Stimulated activated memory B cell treated with anti-CD40 and anti-IgM and Interleukin-4, amounts not matched to agents 10 μg/mL and 1 μg/mL and 100 μg/mL, for 72 hours (primary cell): ENCODE measurements at places on chromosomes 13 and 19.
A peak's percentile ranks its signal among the peaks of the same experiment; 100 is the strongest.

GRCh38 chr19:2610637-2611482 lies 91.6 kb downstream of the GNG7 start:
- H3K27ac ChIP-seq: peak overlapping the region; percentile 80
- H3K4me3 ChIP-seq: peak overlapping the region; percentile 82
- peaks cover 7% of the 10 kb centered on the region for H3K36me3 ChIP-seq

GRCh38 chr13:62110079-62110478 lies 694.4 kb upstream of the PCDH20 start:
- H3K4me1 ChIP-seq: no peaks in the 10 kb centered on the region
- no peak overlapping the region for H3K27ac ChIP-seq
- no peak overlapping the region for H3K4me3 ChIP-seq
- no peaks in the 10 kb centered on the region for H3K36me3 ChIP-seq
- no peaks in the 10 kb centered on the region for H3K27me3 ChIP-seq
- no peak for ATAC-seq

DNA sequence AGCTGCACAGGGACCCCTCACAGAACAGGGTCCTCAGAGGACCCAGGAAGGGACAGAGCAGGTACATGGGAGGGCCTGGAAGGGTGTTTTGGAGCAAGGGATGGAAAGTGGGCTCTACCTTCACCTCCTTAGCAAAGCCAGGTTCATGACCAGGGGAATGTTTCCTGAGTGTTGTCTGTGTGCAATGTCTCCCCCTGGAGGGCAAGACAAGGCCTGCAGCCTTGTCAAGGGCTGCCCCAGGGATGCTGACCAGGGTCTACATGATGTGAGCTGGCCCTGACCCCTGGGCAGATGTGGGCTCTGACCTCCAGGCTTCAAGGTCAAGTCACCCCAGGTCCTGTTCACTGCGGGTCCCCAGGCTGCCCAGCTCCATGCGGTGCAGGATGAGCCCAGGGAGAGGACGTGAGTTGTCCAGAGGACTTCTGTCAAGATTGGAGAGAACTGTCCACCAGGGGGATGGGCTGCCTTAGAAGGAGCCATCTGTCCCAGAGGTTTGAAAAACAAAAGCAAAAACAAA lies 1.0 kb upstream of the CEACAM1 start:
- peak; percentile 88 for ATAC-seq
- H3K36me3 ChIP-seq: no peaks in the 10 kb centered on the region
- H3K4me1 ChIP-seq: peaks cover 33% of the 10 kb centered on the region
- no peaks in the 10 kb centered on the region for H3K27me3 ChIP-seq

DNA sequence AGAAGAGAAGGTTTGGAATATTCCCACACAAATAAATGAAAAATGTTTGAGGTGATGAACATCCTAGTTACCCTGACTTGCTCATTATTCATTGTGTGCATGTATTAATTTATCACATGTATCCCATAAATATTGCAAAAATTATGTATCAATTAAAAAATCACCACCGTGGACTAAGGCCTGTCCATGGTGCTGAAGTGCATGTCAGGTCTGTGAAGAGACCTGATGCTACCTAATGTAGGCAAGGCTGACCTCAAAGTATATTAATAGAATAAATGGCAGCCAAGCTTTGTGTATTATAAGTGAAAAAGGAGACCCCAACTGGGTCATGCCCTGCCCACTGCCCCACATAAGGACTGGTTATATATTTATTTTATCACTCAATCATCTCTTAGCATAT lies 34.4 kb upstream of the ZNF835 start:
- H3K27me3 ChIP-seq: no peaks in the 10 kb centered on the region
- no peak for ATAC-seq
- no peak overlapping the region for H3K4me3 ChIP-seq
- no peak overlapping the region for H3K27ac ChIP-seq
- no peaks in the 10 kb centered on the region for H3K4me1 ChIP-seq

GRCh38 chr13:46062185-46062584 lies 9.6 kb upstream of the ZC3H13 start:
- no peaks in the 10 kb centered on the region for H3K27me3 ChIP-seq
- H3K27ac ChIP-seq: no peak overlapping the region
- no peaks in the 10 kb centered on the region for H3K4me1 ChIP-seq
- H3K4me3 ChIP-seq: no peak overlapping the region

- no peaks in the 10 kb centered on the region for H3K4me1 ChIP-seq
- H3K27ac ChIP-seq: no peak overlapping the region
- H3K4me3 ChIP-seq: no peak overlapping the region
- ATAC-seq: no peak
Observed at GRCh38 chr19:2411709-2412108, 15.7 kb downstream of the TIMM13 start.

DNA sequence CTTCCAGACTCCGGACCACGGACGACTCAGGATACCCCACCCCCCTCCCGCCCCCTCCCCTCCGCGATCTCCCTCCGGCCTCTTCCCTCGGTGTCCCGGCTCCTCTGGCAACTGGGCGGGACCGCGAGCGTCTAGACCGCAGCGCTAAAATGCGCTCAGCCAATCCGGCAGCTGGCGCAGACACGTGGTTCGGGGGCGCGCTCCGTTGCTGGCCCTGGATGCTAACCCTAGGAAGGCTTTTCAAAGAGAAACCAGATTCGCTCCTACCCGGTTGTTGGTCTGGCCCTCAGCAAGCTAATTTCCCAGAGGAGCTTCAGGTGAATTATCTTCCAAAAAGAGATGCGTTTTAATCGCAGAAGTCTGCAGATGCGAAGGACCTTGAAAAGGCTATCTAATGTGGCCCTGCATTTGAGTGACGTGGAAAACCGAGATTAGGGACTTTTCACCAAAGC lies at the start of gene DZIP1:
DZIP1 (minus strand) TSS at position 106 of the 452 bp plus-strand sequence. CDS start 2,677 bp downstream, outside the sequence.
- H3K4me1 ChIP-seq: no peaks in the 10 kb centered on the region
- no peak within 1 kb of the TSS for H3K27ac ChIP-seq
- H3K27me3 ChIP-seq: peaks cover 44% of the 10 kb centered on the region
- no peaks in the 10 kb centered on the region for H3K36me3 ChIP-seq
- H3K4me3 ChIP-seq: peak within 1 kb of the TSS; percentile 73
- ATAC-seq: peak; percentile 31

DNA sequence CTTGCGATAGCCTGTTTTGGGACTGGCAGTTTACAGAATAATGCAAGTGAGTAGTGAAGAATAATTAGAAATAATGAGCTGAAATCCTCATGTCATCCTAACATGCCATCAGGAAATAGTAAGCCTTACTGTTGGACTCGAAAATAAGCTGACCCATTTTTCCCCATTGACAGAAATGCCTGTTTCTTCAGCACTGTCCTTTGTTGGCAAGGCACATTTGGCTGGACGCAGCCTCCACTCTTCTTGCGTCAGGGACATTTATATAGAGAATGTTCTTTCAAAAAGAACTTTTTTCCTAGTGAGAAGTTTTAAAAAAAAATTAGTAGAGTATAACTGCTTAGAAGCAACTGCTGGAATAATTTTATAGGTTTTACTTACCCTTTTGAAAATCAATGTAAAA lies 47.1 kb downstream of the ARHGAP35 start:
- no peak overlapping the region for H3K4me3 ChIP-seq
- H3K27me3 ChIP-seq: no peaks in the 10 kb centered on the region
- H3K4me1 ChIP-seq: peaks cover 40% of the 10 kb centered on the region
- ATAC-seq: no peak

- peak overlapping the region; percentile 85 for H3K27ac ChIP-seq
- peaks cover 38% of the 10 kb centered on the region for H3K36me3 ChIP-seq
- no peaks in the 10 kb centered on the region for H3K27me3 ChIP-seq
- peak overlapping the region; percentile 49 for H3K4me3 ChIP-seq
- H3K4me1 ChIP-seq: peaks cover 53% of the 10 kb centered on the region
Observed at GRCh38 chr19:55275851-55276719, 3.8 kb downstream of the HSPBP1 start.

GRCh38 chr13:74136084-74136658 lies 2.0 kb upstream of the KLF12 start:
- H3K4me1 ChIP-seq: peaks cover 13% of the 10 kb centered on the region
- ATAC-seq: no peak
- H3K36me3 ChIP-seq: no peaks in the 10 kb centered on the region
- H3K4me3 ChIP-seq: no peak overlapping the region
- no peak overlapping the region for H3K27ac ChIP-seq
- H3K27me3 ChIP-seq: no peaks in the 10 kb centered on the region

- H3K27ac ChIP-seq: no peak overlapping the region
- no peak for ATAC-seq
- H3K36me3 ChIP-seq: no peaks in the 10 kb centered on the region
- peaks cover 35% of the 10 kb centered on the region for H3K27me3 ChIP-seq
- no peak overlapping the region for H3K4me3 ChIP-seq
Observed at GRCh38 chr13:101649488-101650126, 197.1 kb downstream of the ITGBL1 start.

DNA sequence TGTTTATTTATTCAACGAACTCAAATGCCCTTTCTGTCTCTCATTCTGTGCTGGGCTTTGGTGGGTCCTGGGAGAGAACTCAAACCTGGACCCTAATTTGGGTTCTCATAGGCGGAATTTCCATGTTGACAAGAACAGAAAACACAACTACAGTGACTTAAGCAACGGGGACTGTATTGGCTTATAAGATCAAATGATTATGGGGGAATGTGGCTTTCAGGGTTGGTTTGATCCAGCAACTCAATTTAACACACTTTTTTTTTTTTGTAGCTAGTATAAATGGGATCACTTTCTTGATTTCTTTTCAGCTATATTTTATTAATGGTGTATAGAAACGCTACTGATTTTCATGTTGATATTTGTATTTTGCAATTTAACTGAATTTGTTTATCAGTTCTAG lies 9.9 kb downstream of the FCHO1 start:
- peaks cover 72% of the 10 kb centered on the region for H3K36me3 ChIP-seq
- H3K4me3 ChIP-seq: no peak overlapping the region
- H3K27ac ChIP-seq: peak overlapping the region; percentile 86
- no peak for ATAC-seq
- peaks cover 67% of the 10 kb centered on the region for H3K4me1 ChIP-seq
- no peaks in the 10 kb centered on the region for H3K27me3 ChIP-seq

DNA sequence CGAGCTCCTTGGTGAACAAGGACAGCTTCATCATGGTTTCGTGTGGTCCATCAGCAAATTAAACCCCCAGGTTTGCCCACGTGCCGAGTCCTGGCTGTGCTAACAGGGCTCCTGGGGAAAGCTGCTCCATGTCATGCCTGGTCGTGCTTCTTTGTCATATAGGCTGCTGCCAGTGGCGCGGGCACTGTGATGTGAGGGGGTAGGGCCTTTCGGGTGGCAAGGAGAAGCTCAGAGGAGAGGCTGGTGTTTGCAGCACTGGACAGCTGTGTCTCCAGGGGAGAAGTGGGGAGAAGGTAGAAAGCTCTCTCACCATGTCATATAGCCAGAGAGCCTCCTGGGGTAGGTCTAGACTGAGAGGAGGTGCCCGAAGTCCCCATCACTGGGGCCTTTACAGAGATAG lies 13.3 kb downstream of the VSTM2B start:
- no peaks in the 10 kb centered on the region for H3K4me1 ChIP-seq
- H3K36me3 ChIP-seq: no peaks in the 10 kb centered on the region
- H3K27ac ChIP-seq: no peak overlapping the region
- peaks cover 17% of the 10 kb centered on the region for H3K27me3 ChIP-seq
- ATAC-seq: no peak

- no peak overlapping the region for H3K27ac ChIP-seq
- no peaks in the 10 kb centered on the region for H3K36me3 ChIP-seq
- H3K4me3 ChIP-seq: no peak overlapping the region
- ATAC-seq: no peak
Observed at GRCh38 chr13:24664726-24665409, 15.3 kb upstream of the ATP12A start.

DNA sequence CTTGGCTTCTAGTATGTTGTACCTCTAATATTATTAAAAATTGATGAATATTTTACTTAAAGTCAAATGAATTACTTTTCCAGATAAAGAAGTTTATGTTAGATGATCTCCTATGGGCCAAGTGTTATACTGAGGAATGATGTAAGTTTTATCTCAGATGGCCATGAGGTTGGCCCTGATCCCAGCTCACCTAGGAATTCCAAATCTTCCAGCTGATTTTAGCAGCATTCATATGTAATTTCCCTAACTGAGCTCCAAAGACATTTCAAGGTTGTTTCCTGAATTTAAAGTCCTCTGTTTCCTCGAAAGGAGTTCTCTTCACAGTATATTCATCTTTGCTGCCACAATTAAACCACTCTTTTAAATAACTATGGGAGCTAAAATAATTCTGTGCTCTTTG lies 1670.4 kb upstream of the SPRY2 start:
- no peaks in the 10 kb centered on the region for H3K36me3 ChIP-seq
- no peaks in the 10 kb centered on the region for H3K4me1 ChIP-seq
- ATAC-seq: no peak
- H3K4me3 ChIP-seq: no peak overlapping the region
- no peak overlapping the region for H3K27ac ChIP-seq

GRCh38 chr19:8097681-8098567 lies 45.4 kb downstream of the CCL25 start:
- no peaks in the 10 kb centered on the region for H3K4me1 ChIP-seq

- no peaks in the 10 kb centered on the region for H3K27me3 ChIP-seq
- H3K36me3 ChIP-seq: no peaks in the 10 kb centered on the region
- no peak overlapping the region for H3K27ac ChIP-seq
- ATAC-seq: no peak
- H3K4me1 ChIP-seq: no peaks in the 10 kb centered on the region
- no peak overlapping the region for H3K4me3 ChIP-seq
Observed at GRCh38 chr13:50691176-50691680, 152.3 kb downstream of the DLEU7 start.

DNA sequence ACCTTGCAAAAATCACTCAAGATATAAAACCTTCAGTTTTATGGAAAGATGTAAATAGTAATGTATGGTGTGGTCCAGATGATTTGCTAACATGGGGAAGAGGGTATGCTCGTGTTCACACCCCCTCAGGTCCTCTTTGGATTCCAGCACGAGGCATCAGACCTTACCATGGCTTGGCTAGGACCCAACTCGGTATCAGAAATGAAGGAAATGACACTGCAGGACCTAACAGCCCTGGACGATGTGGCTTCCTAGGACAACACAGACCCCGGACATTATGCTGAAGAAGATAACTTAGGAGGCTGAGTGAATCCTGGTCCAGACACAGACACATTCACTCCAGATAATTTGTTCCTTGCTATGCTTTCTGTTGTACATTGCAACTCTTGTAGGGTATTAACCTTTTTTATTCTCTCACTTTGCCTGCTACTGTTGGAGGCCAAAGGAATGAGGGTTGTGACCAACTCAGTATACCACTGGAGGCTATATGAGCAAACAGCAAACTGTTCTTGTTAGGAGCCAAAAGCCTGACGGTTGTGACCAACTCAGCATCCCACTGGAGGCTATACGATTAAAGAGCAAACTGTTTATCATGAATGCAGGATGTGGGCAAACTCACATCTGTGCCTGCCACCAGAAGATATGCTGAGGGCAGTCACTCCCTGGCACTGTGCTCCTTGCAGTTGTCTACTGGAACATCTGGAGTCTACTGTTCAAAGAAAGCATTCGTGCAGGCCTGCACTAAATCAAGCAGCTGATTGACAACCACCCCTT lies 121.7 kb downstream of the ZNF429 start:
- no peak for ATAC-seq
- H3K4me3 ChIP-seq: no peak overlapping the region
- H3K27ac ChIP-seq: no peak overlapping the region

DNA sequence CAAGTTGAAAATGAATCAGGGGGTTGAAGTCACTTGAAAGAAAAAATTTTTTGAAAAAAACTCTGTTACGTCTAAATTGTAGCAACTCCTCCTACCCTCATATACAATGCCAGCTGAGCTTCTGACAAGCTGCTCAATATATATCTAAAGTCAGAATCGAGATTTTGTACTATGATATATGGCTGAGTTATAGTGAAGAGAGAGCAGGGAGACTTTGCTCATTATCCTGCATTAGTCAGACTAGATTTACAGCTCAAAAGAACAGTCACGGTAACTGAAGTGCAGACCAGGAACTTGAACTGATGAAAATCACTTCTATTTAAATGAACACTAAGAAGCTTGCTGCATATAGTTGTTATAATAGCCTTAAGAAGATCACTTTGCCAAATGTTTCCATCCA lies 153.1 kb downstream of the LACC1 start:
- ATAC-seq: no peak
- H3K36me3 ChIP-seq: no peaks in the 10 kb centered on the region
- H3K27me3 ChIP-seq: peaks cover 19% of the 10 kb centered on the region
- no peak overlapping the region for H3K27ac ChIP-seq
- no peaks in the 10 kb centered on the region for H3K4me1 ChIP-seq
